ENCODE measurements at places on chromosomes 3 and 15. TPM values are rescaled to one million over a fixed set of nuclear protein-coding genes. Genes with fewer than 3 reads are reported as not detected.

- H3K36me3 ChIP-seq, result no peaks in the 10 kb centered on the region
- peaks cover 76% of the 10 kb centered on the region for H3K4me1 ChIP-seq
- peak overlapping the region; percentile 81 for H3K27ac ChIP-seq
- no peaks in the 10 kb centered on the region for H3K27me3 ChIP-seq
- peak overlapping the region; percentile 23 for H3K4me3 ChIP-seq
- DNase-seq, result peak; percentile 93
Observed at GRCh38 chr15:81293728-81294515, 30.0 kb downstream of the STARD5 start.

GRCh38 chr3:106715286-106715685, 662.0 kb upstream of the CCDC54 start:
- H3K4me1 ChIP-seq, result no peaks in the 10 kb centered on the region
- no peak for DNase-seq
- no peaks in the 10 kb centered on the region for H3K36me3 ChIP-seq
- no peaks in the 10 kb centered on the region for H3K27me3 ChIP-seq

The GPR149 gene
- not detected for total RNA-seq

- H3K36me3 ChIP-seq, result no peaks in the 10 kb centered on the region
- no peak for DNase-seq
- no peaks in the 10 kb centered on the region for H3K4me1 ChIP-seq
Observed at GRCh38 chr3:194730365-194730764, 44.7 kb downstream of the FAM43A start.

GRCh38 chr3:53817211-53817610, 29.0 kb downstream of the CHDH start:
- no peak overlapping the region for H3K27ac ChIP-seq
- no peaks in the 10 kb centered on the region for H3K4me1 ChIP-seq
- DNase-seq, result no peak
- no peaks in the 10 kb centered on the region for H3K27me3 ChIP-seq
- H3K4me3 ChIP-seq, result no peak overlapping the region

GRCh38 chr3:8839607-8840325, 70.4 kb upstream of the OXTR start:
- DNase-seq, result no peak
- no peak overlapping the region for H3K4me3 ChIP-seq
- no peaks in the 10 kb centered on the region for H3K4me1 ChIP-seq
- H3K27me3 ChIP-seq, result no peaks in the 10 kb centered on the region

- no peak overlapping the region for H3K4me3 ChIP-seq
- no peak for DNase-seq
- H3K4me1 ChIP-seq, result no peaks in the 10 kb centered on the region
- no peaks in the 10 kb centered on the region for H3K27me3 ChIP-seq
- no peak overlapping the region for H3K27ac ChIP-seq
Observed at GRCh38 chr3:64329037-64329436, 103.8 kb upstream of the PRICKLE2 start.

GRCh38 chr15:64249406-64249805, 86.6 kb upstream of the PPIB start:
- no peaks in the 10 kb centered on the region for H3K27me3 ChIP-seq
- DNase-seq, result no peak

- H3K4me1 ChIP-seq, result no peaks in the 10 kb centered on the region
- peak; percentile 54 for DNase-seq
- H3K4me3 ChIP-seq, result no peak overlapping the region
- no peak overlapping the region for H3K27ac ChIP-seq
- H3K27me3 ChIP-seq, result no peaks in the 10 kb centered on the region
Observed at GRCh38 chr15:33104212-33104611, 90.3 kb downstream of the FMN1 start.

DNA sequence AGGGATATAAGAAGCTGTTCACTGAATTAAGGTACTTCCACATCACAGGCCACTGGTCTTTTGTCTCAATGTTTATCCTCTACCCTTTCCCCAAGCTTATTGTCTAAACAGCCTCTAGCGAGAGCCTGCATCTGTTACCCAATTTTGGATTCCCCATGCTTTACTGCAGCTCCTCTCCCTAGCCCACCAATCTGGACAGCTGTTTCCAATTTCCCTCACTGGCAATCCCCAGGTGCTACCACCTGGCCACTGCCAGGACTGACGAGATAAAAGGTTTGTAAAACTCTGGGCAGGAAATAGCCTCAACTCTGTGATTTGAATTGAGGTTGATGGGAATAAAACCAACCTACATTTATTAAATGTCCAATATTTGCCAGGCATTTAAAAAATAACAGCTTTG, 58.0 kb upstream of the TEX9 start:
- H3K4me3 ChIP-seq, result no peak overlapping the region
- H3K36me3 ChIP-seq, result no peaks in the 10 kb centered on the region
- DNase-seq, result no peak
- no peaks in the 10 kb centered on the region for H3K4me1 ChIP-seq

- H3K4me1 ChIP-seq, result no peaks in the 10 kb centered on the region
- H3K27ac ChIP-seq, result no peak overlapping the region
- H3K27me3 ChIP-seq, result no peaks in the 10 kb centered on the region
Observed at GRCh38 chr15:51904421-51904820, 67.2 kb downstream of the LEO1 start.

DNA sequence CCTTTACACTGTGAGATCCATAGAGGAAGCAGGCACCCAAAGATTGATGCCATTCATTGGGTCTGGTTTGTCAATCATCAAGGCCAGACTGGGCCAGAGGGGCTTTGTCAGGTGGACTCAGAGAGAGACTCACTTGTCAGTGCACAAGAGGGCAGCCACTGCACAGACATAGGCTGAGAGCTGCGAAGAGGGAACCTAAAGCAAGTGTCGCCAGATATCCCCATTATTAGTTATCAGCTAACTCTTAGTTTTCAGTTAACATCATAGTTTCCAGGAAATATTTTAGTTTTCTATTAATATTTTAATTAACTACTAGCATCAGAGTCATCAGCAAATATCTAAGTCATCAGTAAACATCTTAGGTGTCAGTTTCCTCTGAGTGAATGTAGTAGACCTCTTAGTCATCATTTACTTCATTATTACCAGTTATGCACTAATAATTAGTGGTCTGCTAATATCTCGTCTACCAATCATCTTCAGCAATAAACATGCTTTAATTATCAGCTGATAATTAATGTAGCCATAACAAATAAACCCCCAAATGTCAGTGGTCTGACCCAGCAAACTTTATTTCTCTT, 41.7 kb upstream of the LIMD1 start:
- peak overlapping the region; percentile 49 for H3K27ac ChIP-seq
- peaks cover 2% of the 10 kb centered on the region for H3K36me3 ChIP-seq
- no peaks in the 10 kb centered on the region for H3K27me3 ChIP-seq
- no peak overlapping the region for H3K4me3 ChIP-seq
- peaks cover 36% of the 10 kb centered on the region for H3K4me1 ChIP-seq

GRCh38 chr3:40681658-40682055, 156.9 kb downstream of the ZNF621 start:
- no peak for DNase-seq
- H3K4me3 ChIP-seq, result no peak overlapping the region
- H3K36me3 ChIP-seq, result no peaks in the 10 kb centered on the region
- no peaks in the 10 kb centered on the region for H3K4me1 ChIP-seq

DNA sequence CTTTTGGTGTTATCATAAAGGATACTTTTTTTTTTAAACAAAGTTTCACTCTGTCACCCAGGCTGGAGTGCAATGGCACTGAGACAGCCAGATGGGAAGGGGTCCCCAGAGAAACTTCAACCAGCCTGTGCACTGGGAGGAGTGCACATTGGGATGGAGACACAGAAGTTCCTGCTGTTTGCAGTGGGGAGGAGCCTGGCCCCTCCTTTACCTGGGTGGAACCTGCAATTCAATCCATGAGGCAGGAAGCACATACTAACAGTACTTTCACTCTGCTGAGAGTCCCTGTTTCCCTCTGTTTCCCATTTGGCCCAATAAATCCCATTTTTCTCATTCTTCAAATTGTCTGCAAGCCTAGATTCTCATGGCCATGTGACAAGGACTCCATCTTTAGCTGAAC, 42.3 kb upstream of the LHFPL4 start:
- peaks cover 4% of the 10 kb centered on the region for H3K27me3 ChIP-seq
- H3K4me3 ChIP-seq, result no peak overlapping the region
- H3K4me1 ChIP-seq, result no peaks in the 10 kb centered on the region
- no peaks in the 10 kb centered on the region for H3K36me3 ChIP-seq
- H3K27ac ChIP-seq, result no peak overlapping the region

DNA sequence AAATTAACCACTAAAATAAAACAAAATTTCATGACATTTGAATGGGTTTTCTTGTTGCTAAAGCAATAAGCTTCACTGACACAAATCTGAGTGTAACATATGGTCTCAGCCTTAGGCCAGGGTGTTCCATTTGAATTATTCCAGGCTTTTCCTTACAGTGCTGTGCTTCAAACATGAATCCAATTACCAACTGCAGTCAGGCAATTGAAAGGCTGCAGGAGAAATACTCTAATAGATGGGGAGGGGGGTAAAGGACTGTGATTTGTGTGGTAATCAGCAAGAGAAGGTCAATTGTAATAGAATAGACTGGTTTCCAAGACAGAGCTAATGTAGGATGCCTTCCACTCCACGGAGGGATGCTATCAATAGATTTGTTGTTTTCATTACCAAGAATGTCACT, 466.7 kb downstream of the C3orf38 start:
- H3K27ac ChIP-seq, result no peak overlapping the region
- H3K36me3 ChIP-seq, result no peaks in the 10 kb centered on the region
- DNase-seq, result no peak
- no peaks in the 10 kb centered on the region for H3K27me3 ChIP-seq
- no peaks in the 10 kb centered on the region for H3K4me1 ChIP-seq

The GOLGA8T gene
- total RNA-seq, result 2.6 TPM

GRCh38 chr3:57827757-57828156, 71.6 kb downstream of the SLMAP start:
- no peak overlapping the region for H3K4me3 ChIP-seq
- H3K36me3 ChIP-seq, result peaks cover 9% of the 10 kb centered on the region
- no peak for DNase-seq
- no peaks in the 10 kb centered on the region for H3K4me1 ChIP-seq
- no peaks in the 10 kb centered on the region for H3K27me3 ChIP-seq
- no peak overlapping the region for H3K27ac ChIP-seq

GRCh38 chr3:46417841-46418611, 11.0 kb downstream of the CCRL2 start:
- no peaks in the 10 kb centered on the region for H3K27me3 ChIP-seq
- H3K4me1 ChIP-seq, result no peaks in the 10 kb centered on the region
- no peak for DNase-seq
- H3K27ac ChIP-seq, result no peak overlapping the region
- no peaks in the 10 kb centered on the region for H3K36me3 ChIP-seq
- no peak overlapping the region for H3K4me3 ChIP-seq

The ADAMTSL3 gene
- total RNA-seq, result 0.25 TPM

GRCh38 chr3:56682462-56683121, 473 bp downstream of the TASOR start:
- H3K27ac ChIP-seq, result peak overlapping the region; percentile 99
- H3K4me3 ChIP-seq, result peak overlapping the region; percentile 93

The C3orf20 gene
- total RNA-seq, result not detected

The ERICH6 gene
- total RNA-seq, result 3.7 TPM

The MYO1E gene
- 39.4 TPM for total RNA-seq

DNA sequence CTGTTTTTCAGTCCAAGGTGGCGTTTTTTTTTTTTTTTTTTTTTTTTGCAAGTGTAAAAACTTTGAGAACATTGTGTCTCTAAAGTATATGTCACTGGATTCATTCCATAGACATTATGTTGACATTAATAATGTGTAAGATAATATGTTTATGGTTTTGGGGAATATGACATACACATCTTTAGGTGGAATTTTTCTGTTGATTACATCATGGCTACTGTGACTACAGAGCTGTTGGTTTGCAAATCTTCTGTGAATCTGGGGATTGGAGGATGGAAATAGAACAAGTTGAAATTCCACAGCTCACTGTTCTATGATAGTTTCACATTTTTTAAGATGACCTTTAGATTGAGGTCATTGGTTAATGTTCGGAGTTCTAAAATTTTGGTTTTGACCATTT, 24.4 kb upstream of the PLSCR2 start:
- H3K27me3 ChIP-seq, result no peaks in the 10 kb centered on the region
- H3K4me3 ChIP-seq, result no peak overlapping the region
- H3K36me3 ChIP-seq, result no peaks in the 10 kb centered on the region

DNA sequence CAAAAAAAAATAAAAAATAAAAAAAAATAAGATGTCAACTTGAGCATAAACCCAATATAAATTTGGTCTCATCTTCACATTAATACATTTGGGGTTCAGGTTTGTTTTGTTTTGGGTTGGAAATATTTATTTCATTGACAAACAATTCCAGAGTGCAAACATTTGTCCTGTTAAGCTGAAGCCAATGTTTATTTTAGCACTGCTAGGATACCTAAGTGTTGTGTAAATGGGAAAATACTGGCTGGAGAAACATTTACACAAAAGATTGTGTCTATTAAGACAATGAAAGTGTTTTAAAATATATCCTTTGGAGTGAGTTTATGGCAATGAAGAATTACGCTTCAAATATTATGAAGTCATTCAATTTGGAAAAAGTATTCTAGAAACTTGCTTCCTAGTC, 91.1 kb downstream of the MEIS2 start:
- no peaks in the 10 kb centered on the region for H3K36me3 ChIP-seq
- no peak overlapping the region for H3K27ac ChIP-seq
- H3K4me3 ChIP-seq, result no peak overlapping the region
- no peaks in the 10 kb centered on the region for H3K4me1 ChIP-seq
- DNase-seq, result no peak
- H3K27me3 ChIP-seq, result no peaks in the 10 kb centered on the region

DNA sequence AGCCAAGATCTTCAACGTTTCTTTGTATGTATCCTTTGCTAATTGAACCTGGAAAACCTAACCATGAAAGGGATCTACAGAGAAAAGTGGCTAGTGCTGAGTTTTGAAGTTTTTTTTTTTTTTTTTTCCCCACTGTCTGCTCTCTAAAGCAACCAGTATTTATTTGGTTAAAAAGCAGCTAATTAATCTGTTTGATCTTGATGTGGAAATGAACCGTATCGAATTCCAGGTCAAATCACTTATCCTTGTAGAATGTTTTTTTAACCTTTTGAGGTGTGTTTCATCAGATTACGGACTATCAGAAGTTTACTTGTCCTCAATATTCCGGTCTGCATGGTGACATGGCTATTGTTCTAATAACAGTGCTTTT, 117.2 kb downstream of the FNDC3B start:
- no peak for DNase-seq
- H3K27ac ChIP-seq, result no peak overlapping the region
- peaks cover 37% of the 10 kb centered on the region for H3K4me1 ChIP-seq
- H3K27me3 ChIP-seq, result no peaks in the 10 kb centered on the region

DNA sequence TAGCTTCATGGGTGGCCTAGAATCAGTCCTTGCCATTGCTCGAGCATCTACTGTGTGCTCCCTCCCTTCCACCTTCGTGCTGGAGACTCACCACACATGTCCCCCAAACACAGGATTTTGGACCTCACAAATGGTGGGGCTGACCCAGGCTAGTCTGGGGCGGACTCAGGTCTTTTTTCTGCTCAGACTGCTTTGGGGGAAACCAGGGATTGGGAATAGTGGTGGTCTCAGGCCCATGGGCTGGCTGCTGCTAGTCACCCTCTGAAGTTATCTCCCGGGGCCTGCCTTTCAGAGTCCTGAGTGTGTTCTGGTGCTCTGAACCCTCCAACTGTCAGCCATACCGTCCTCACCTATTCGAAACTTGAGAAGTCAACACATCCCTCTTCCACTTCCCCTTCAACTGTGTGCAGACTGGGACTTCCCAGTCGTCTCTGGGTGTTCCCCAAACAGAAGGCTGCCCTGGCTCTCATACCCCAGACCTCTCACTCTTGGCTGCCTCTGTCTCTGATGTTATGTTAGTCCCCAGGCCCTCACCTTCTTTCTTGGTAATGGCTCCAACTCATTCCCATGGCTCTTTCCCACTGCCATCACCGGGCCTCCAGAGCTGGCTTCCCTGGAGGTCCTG, 46.0 kb downstream of the PPCDC start:
- H3K4me1 ChIP-seq, result peaks cover 55% of the 10 kb centered on the region
- H3K4me3 ChIP-seq, result no peak overlapping the region
- DNase-seq, result peak; percentile 19
- H3K27ac ChIP-seq, result peak overlapping the region; percentile 31
- H3K36me3 ChIP-seq, result no peaks in the 10 kb centered on the region

Data from natural killer cell (primary cell).